Esophagus squamous epithelium (tissue), 5 donors: ENCODE measurements at places on chromosomes 3 and 15.

- H3K27me3 ChIP-seq, result no peaks in the 10 kb centered on the region
- no peak overlapping the region for H3K27ac ChIP-seq
- no peaks in the 10 kb centered on the region for H3K4me1 ChIP-seq
- H3K36me3 ChIP-seq, result no peaks in the 10 kb centered on the region
These were observed 17.3 kb downstream of the PP2D1 start for GRCh38 chr3:19994796-19995195.

GRCh38 chr3:71893122-71893521 is 108.2 kb upstream of the PROK2 start:
- no peaks in the 10 kb centered on the region for H3K36me3 ChIP-seq
- no peaks in the 10 kb centered on the region for H3K4me1 ChIP-seq
- no peak overlapping the region for H3K4me3 ChIP-seq
- H3K27me3 ChIP-seq, result no peaks in the 10 kb centered on the region
- DNase-seq, result no peak

GRCh38 chr3:14549256-14549919 is 9.2 kb upstream of the GRIP2 start:
- no peak overlapping the region for H3K27ac ChIP-seq
- no peaks in the 10 kb centered on the region for H3K36me3 ChIP-seq
- peaks cover 10% of the 10 kb centered on the region for H3K4me1 ChIP-seq
- H3K27me3 ChIP-seq, result peaks cover 57% of the 10 kb centered on the region
- DNase-seq, result no peak

- no peaks in the 10 kb centered on the region for H3K36me3 ChIP-seq
- H3K27ac ChIP-seq, result no peak overlapping the region
- no peaks in the 10 kb centered on the region for H3K4me1 ChIP-seq
- H3K27me3 ChIP-seq, result no peaks in the 10 kb centered on the region
These were observed 40.5 kb upstream of the FAM174B start for GRCh38 chr15:92696096-92696495.

- H3K4me3 ChIP-seq, result no peak overlapping the region
- H3K27me3 ChIP-seq, result no peaks in the 10 kb centered on the region
- no peaks in the 10 kb centered on the region for H3K36me3 ChIP-seq
- H3K27ac ChIP-seq, result no peak overlapping the region
These were observed 91.0 kb upstream of the SLC6A11 start for GRCh38 chr3:10725067-10725466.

DNA sequence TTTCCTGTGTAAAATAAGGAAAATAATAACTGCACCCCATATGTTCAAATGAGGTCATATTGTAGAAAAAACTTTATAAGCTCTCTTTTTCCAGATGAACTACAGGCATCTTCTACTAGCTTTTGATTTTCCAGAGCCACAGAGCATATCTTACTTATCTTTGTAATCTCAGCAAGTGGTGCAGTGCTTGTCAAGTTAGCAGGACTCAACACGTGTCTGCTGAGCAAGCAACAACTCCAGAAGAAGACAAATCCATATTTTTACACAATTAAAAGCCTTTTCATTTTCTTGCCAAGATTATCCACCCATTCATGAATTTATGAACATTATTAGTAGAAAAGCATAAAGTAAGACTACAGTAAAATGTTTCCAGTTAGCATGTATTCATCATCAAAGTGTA is 14.4 kb upstream of the TSC22D2 start:
- H3K27ac ChIP-seq, result no peak overlapping the region
- H3K27me3 ChIP-seq, result no peaks in the 10 kb centered on the region
- H3K4me1 ChIP-seq, result no peaks in the 10 kb centered on the region
- no peaks in the 10 kb centered on the region for H3K36me3 ChIP-seq
- H3K4me3 ChIP-seq, result no peak overlapping the region

DNA sequence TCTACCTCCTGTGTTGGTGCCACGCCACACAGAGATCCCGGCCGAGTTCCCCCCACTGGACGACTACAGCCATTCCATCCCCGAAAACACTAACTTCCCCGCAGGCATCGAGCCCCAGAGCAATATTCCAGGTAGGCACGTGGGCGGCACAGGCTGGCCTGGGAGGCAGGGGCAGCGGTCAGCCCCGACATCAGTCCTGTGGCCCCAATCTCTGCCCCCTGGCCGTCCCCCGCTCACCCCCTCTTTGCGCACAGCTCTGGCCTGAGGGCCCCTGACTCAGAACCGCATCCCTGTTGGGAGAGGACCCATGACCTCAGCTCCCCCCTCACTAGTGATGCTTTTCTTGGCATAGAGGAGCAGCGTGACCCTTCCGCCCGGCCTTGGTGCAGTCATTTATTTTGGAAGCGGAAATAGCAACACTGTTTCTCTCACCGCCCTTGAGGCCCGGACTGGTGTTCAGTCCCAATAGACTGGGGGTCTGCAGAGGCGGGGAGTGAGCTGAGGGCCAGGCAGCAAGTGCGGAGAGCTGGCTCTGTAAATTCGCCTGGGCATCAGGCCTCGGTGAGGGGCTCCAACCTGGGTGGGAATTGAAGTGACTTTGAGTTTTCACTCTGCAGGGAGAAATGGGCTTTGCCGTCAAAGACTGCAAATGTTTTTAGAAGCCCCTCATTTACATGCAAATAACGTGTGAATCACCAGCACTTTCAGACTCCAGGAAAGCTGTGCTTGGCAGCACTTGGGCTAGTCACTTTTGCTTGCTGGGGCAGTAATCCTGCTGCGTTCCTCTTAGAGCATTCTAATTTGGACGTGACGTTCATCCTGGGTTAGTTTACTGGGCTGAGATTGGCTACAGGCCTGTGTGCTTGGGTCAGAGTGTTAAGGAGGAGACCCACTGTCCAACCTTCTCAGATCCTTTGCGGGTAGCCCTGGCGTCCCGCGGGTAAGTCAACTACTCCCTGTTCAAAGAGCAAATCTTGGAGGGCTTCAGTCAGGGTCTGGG is 88.9 kb downstream of the AAGAB start:
- peaks cover 41% of the 10 kb centered on the region for H3K4me1 ChIP-seq
- peak overlapping the region; percentile 89 for H3K27ac ChIP-seq
- H3K36me3 ChIP-seq, result peaks cover 12% of the 10 kb centered on the region

- H3K36me3 ChIP-seq, result peaks cover 15% of the 10 kb centered on the region
- H3K27ac ChIP-seq, result peak overlapping the region; percentile 83
- H3K27me3 ChIP-seq, result no peaks in the 10 kb centered on the region
These were observed 61.5 kb downstream of the PRICKLE2 start for GRCh38 chr3:64163755-64164148.

DNA sequence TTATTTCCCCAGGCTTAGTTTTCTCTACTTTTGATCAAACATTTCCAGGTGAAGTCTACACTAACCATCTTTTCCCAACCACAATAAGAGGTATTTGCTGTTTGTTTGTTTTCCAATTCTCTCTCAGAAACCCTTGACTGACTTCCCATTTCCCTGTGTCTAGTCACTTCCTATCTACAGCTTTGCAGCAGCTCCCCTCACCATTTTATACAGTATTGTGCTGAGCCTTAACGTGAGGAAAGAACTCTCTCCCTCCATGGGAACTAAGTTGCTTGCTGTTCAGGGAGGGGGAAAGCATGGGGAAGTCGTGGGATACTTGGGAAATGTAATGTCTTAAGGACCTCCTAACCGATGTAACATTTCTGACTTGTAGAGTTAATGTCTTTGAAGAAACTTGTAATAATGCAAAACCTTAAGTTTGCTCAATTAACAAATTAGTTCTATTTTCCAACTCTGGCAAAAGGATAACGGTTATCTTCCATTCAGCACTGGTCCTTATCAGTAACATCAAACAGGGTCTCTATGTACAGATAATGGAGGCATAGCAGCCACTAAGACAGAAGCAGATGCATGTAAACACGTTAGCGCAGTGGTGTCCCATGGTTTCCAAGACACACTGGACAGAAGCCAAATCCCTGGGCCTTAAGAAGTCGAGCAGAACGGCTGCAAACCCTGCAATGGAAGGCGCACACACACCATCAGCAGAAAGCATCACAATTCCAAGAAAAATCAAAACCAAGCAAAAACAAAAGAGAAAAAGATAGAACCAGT is 39.7 kb downstream of the NPTN start:
- DNase-seq, result no peak
- peaks cover 34% of the 10 kb centered on the region for H3K4me1 ChIP-seq
- no peak overlapping the region for H3K27ac ChIP-seq
- H3K4me3 ChIP-seq, result no peak overlapping the region

- H3K4me1 ChIP-seq, result no peaks in the 10 kb centered on the region
- H3K4me3 ChIP-seq, result no peak overlapping the region
These were observed 121.5 kb downstream of the SLC9A9 start for GRCh38 chr3:143726727-143727126.

GRCh38 chr3:30639937-30640336 is 33.5 kb downstream of the TGFBR2 start:
- DNase-seq, result no peak
- H3K36me3 ChIP-seq, result no peaks in the 10 kb centered on the region
- H3K27ac ChIP-seq, result no peak overlapping the region
- no peaks in the 10 kb centered on the region for H3K27me3 ChIP-seq
- peaks cover 96% of the 10 kb centered on the region for H3K4me1 ChIP-seq

GRCh38 chr15:38660738-38661137 is 96.1 kb upstream of the RASGRP1 start:
- no peaks in the 10 kb centered on the region for H3K4me1 ChIP-seq
- H3K27me3 ChIP-seq, result no peaks in the 10 kb centered on the region
- no peak for DNase-seq

GRCh38 chr15:75840659-75841058 is 2.6 kb upstream of the UBE2Q2 start:
- H3K27me3 ChIP-seq, result no peaks in the 10 kb centered on the region
- H3K4me1 ChIP-seq, result peaks cover 19% of the 10 kb centered on the region
- H3K36me3 ChIP-seq, result no peaks in the 10 kb centered on the region
- DNase-seq, result no peak
- no peak overlapping the region for H3K27ac ChIP-seq

DNA sequence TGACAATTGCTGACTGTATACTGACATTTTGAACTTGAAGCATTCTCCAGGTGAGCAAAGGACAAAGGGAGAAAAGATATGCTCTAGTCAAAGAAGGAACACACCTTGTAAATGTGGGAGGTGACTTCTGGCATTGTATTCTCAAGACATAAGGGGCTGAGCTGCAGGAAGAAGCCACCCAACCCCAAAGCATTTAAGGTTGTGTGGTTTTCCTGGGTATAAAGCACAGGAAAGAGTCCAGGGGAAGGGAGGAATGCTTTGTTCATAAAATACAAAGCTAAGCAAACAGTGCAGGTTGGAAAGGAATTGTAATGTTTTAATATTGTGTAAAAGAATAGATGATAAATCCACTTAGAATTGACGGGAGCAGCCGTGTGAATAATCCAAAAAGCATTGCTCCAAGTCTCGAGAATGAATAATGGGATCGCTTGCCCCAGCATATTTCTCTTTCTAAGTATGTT is 102.4 kb upstream of the LRIG1 start:
- no peaks in the 10 kb centered on the region for H3K27me3 ChIP-seq
- no peak overlapping the region for H3K27ac ChIP-seq
- no peak for DNase-seq
- no peak overlapping the region for H3K4me3 ChIP-seq
- no peaks in the 10 kb centered on the region for H3K36me3 ChIP-seq

GRCh38 chr15:67114846-67115585 is 49.6 kb downstream of the SMAD3 start:
- H3K27me3 ChIP-seq, result no peaks in the 10 kb centered on the region
- DNase-seq, result no peak
- peaks cover 33% of the 10 kb centered on the region for H3K4me1 ChIP-seq
- H3K27ac ChIP-seq, result peak overlapping the region; percentile 46
- no peaks in the 10 kb centered on the region for H3K36me3 ChIP-seq

DNA sequence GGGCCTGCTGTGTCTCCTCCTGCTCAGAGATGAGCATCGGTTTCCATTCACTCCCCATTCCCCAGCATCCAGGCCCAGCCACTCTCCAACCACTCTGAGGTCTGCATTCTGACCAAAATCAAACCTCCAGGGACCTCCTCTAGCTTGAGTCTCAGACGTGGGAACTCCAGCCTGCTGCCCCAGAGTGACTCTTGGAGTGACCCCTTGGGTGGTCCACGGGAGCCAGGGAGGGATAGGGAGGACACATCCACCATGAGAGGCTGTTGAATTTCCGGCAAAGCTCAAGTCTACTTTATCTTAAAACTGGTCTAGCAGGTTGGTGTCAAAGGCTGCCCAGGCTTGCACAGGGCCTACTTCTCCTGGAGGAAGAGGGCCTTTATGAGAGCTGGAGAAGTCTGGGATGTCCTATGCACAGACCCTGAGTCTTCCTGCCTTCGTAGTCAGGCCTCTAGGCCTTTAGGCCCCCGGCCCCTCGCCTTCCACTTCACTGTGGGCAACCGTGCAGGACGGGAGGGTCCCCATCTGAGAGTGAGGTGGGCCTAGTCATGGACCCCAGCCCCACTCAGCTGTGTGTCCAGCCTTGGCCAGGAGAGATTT is 8.9 kb downstream of the CISH start:
- H3K27ac ChIP-seq, result peak overlapping the region; percentile 97
- DNase-seq, result no peak
- H3K27me3 ChIP-seq, result no peaks in the 10 kb centered on the region
- peaks cover 3% of the 10 kb centered on the region for H3K36me3 ChIP-seq
- no peak overlapping the region for H3K4me3 ChIP-seq

DNA sequence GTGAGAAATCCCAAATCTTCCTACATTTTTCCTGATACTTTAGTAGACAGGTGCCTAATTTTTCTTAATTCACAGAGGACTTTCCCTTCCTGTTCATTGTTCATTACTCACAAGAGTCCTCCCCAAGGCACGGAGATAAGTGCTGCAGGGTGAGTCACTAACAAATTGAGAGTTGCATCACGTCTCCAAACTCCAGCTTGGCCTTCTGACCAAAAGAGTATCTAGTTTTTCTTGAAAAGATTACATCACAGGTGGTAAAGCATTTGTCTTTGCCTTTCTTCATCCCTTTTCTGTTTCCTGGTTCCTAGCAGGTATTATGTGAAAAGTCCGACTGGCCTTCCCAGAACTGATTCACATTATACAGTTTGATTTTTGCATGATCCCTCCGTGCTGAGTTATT is 24.9 kb upstream of the RASGRP1 start:
- no peaks in the 10 kb centered on the region for H3K36me3 ChIP-seq
- no peaks in the 10 kb centered on the region for H3K27me3 ChIP-seq
- peak overlapping the region; percentile 71 for H3K27ac ChIP-seq
- H3K4me3 ChIP-seq, result no peak overlapping the region
- H3K4me1 ChIP-seq, result peaks cover 7% of the 10 kb centered on the region

GRCh38 chr3:9400616-9401015 is 3.2 kb downstream of the SETD5 start:
- peaks cover 52% of the 10 kb centered on the region for H3K4me1 ChIP-seq
- no peaks in the 10 kb centered on the region for H3K27me3 ChIP-seq
- DNase-seq, result no peak
- H3K27ac ChIP-seq, result peak overlapping the region; percentile 100

DNA sequence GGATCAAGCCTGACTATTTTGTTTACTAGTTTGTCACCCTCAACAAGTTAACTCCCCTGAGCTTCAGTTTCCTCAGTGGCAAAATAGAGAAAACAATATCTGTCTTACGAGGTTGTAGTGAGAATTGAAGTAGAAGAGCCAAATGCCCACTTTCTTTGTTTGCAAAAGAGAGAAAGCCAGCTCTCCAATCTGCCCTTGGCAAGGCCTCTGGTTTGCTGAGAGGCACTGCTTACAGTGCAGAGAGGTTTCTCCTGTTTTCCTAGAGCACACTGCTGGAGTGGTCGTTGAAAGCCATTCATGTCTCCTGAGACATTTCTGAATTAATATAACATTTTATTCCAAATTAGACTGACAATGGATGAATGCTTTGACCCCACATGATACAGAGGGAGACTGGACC is 260.5 kb upstream of the IGF1R start:
- no peak for DNase-seq
- no peak overlapping the region for H3K27ac ChIP-seq
- peaks cover 17% of the 10 kb centered on the region for H3K27me3 ChIP-seq
- no peak overlapping the region for H3K4me3 ChIP-seq
- H3K36me3 ChIP-seq, result no peaks in the 10 kb centered on the region
